ENCODE measurements at places on chromosomes 5 and 9.

- DNase-seq, result no peak
Measured at GRCh38 chr9:35854091-35854762, 16.0 kb downstream of the OR13J1 start.

- no peak for DNase-seq
Measured at GRCh38 chr9:128733256-128733655, 9.3 kb upstream of the ZDHHC12 start.

DNA sequence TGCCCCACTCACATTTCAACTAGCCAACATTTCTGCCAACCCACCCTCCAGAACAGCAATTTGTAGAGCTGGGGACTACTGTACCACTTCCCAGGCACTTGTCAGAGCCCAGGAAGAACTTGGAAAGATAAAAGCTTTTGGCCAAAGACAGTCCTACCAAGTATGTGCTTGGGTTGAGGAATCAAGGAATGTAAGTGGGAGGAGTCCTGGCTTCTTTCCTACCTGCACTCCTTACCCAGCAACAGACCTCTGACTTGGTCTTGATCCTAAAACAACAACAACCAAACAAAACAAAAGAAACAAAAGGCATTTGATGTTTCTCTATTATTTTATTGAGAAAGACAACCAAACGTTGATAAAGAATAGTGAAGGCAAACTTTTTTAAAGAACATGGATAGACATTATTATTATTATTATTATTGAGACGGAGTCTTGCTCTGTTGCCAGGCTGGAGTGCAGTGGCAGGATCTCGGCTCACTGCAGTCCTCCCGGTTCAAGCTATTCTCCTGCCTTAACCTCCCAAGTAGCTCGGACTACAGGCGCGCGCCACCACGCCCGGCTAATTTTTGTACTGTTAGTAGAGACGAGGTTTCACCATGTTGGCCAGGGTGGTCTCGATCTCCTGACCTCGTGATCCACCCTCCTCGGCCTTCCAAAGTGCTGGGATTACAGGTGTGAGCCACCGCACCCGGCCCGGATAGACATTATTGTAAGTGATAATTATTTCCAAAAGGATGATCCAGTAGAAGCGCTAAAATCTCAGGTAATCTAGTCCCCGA is 33.5 kb downstream of the ANXA2R start:
- no peak for DNase-seq

DNA sequence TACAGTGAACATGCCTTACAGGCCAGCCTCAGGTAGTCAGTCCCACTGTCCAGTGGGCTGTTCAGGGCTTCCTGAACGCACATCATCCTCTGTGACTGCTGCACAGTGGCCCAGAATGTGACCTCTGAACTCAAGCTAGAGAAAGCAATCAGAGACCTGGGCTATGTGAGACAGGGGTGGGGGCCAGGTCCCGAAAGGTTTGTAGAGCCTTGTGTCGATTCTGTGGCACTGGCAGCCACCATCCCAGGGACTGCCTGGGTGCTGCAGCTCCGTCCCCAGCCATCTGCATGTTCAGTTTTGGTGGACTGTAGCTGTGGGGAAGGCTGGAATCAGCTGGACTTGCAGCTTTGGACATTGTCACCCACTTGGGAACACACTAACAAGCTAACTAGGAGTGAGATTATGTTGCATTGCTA is 47.7 kb downstream of the MVB12B start:
- no peak for DNase-seq

- DNase-seq, result no peak
Measured at GRCh38 chr9:109870365-109870764, 90.4 kb downstream of the PALM2AKAP2 start.

DNA sequence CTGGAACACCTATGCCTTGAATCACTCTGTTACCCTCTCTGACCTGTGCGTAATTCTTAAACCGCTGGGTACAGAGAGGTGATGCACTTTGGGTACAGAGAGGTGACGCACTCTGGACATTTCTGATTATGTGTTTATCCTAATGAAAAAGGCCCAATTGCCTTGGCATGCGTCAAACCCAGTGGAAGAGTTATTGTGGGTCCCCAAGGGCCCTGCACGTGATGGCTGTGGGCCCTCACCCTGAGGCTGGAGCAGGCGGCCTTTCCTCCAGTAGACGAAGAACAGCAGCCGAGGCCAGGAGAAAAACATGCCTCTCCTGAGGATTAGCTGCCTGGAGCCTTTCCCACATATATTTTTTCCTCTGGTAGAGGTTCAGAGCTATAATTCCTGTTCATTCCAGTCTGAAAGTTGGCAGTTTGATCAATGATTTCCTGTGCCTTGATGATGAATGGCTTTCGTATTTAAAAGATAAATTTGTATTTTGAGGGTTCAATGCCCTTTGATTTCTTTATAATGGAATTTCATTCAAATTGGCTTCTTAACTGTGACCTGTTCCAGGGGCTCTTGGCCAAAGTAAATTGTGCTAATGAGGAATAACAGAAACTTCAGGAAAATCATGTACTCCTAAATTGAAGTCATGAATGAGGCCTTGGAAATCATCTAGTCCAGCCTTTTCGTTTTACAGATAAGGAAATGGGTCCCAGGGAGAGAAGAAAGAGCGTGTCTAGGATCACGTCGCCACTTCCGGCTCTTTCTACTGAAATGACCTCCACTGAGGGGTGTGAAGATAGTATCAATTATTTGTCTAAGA is 22.8 kb downstream of the ACER2 start:
- no peak for DNase-seq

GRCh38 chr5:135593886-135594285 is 15.1 kb upstream of the CXCL14 start:
- no peak for DNase-seq

- DNase-seq, result no peak
Measured at GRCh38 chr5:36703245-36703860, 96.9 kb downstream of the SLC1A3 start.

- no peak for DNase-seq
Measured at GRCh38 chr9:89945133-89945532, 340.3 kb downstream of the GADD45G start.

- no peak for DNase-seq
Measured at GRCh38 chr5:116814626-116815385, 240.2 kb upstream of the SEMA6A start.

DNA sequence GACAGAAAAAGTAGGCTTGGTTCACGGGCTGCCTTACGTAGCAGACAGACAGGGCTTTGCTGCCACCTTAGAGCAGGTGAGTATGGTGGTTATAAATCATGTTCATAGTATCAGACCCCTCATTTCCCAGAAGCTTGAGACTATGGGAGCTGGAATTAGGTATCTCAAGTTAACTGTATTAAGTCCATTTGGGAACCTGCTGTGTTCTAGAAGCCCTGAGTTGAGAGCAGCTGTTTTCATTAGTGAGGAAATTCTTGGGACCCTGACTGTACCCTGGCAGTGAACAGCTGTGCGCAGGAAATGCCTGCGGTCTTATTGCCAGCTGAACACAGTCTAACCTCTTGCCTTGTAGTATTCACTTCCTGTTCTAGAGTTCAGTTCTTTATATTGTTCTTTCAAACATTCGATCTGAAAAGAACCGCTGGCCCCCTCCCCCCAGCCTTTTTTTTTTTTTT is 29.8 kb downstream of the UGCG start:
- DNase-seq, result peak; percentile 59

- DNase-seq, result no peak
Measured at GRCh38 chr9:106304401-106304920, 558.5 kb upstream of the ZNF462 start.

DNA sequence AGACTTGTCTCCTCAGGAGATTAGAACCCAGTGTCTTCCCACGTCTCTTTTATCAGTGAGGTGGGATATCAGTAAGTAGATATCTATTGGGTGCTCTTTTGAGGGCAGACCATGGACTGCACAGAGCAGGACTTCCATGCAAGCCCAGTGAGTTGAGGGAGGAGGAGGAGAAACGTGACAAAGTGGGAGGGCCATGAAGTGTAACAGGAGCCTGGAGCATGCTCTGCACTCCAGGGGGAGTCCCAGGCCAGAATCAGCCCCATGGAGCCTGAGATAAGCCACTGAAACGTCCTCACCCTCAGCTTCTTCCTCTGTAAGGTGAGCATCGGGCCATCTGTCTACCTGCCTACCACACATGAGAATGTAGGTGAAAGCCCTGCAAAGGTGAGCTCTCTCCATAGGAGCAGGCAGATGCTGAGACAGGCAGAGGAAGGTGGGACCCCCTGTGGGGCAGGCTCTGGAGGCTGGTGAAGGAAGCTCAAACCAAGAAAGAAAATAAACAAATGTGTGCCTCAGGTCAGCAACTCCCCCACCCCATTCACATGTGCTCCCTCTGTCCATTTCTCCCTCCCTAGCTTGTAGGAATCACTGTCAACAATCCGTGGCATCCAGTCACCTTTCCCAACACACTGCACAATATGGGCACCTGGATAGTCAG is 87.4 kb downstream of the NRG2 start:
- DNase-seq, result no peak

Measured in activated T-cell treated with anti-CD3 and anti-CD28 coated beads, Interleukin-2, amount 50 U/mL, for 1 hour (primary cell).